ENCODE measurements at places on chromosomes 5 and 9. TPM values are rescaled to one million over a fixed set of nuclear protein-coding genes. Genes with fewer than 3 reads are reported as not detected.

DNA sequence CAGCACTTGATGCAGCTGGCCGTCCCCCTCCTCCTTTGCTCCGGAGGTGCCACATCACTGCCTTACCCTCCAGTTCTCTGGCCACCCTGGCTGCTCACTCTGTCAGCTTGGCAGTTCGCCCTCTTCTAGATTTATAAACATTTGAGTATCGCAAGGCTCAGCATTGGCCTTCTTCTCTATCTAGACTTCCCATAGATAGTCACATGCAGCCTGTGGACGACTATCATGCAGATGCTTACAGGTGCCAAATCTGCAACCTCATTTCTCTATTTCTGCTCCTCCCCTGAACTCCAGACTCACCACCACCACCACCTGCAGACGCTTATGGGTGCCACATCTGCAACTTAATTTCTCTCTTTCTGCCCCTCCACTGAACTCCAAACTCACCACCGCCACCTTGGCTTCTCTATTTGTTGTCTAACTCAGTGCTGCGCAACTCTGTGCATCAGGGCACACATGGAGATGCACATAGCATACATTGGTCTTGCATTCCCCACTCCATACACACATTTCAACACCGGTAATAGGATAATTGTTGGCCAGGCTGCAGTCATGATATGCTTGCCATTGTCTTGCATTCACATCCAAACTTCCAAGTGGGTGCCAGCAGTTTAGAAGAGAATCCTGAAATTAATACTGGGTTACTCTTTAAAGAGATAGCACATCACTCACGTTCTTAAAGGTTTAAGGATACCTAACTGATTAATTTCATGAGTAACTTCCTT lies 1.9 kb upstream of the DAP start:
- DNase-seq = no peak

GRCh38 chr9:135103001-135103446 lies 15.6 kb downstream of the OLFM1 start:
- no peak for DNase-seq

DNA sequence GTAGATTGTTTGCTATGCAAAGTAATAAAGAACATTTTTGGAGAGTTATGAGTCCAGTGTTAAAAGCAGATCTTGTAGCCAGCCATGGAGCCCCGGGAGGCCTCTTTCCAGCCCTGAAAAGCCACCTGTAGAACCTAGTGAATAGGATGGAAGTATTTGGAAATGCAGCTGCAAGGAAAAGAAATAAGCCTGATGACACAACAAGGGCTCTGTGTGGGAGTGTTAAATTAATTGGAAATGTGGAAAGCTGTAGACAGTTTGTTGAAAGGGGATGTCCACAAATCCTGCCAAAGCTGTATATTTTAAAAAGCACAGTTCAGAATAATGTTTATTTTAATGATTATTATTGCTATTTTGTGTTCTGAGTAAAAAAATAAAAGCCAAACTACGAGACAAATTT lies 152.5 kb upstream of the GHR start:
- DNase-seq = no peak

DNA sequence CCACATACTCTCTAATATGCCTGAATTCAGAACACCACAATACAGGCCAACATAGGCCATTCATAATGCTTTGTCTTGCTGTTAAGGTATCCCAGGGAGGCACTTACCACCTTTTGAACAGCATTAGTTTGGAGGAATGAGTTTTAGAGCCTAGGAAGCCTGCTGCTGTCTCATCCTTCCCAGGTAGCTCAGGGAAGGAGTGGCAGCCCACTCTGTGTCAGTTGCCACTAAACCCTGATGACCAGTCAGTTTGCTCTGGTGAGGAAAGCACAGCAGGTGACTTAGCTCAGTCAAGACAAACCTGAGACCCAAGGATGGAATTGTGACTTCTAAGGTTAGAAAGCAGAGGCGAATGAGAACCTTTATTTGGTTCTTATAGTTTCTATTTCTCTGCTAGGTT lies 337.4 kb upstream of the ATP10B start:
- no peak for DNase-seq

- DNase-seq = no peak
These were observed 214.1 kb upstream of the DAPK1 start for GRCh38 chr9:87283585-87283984.

DNA sequence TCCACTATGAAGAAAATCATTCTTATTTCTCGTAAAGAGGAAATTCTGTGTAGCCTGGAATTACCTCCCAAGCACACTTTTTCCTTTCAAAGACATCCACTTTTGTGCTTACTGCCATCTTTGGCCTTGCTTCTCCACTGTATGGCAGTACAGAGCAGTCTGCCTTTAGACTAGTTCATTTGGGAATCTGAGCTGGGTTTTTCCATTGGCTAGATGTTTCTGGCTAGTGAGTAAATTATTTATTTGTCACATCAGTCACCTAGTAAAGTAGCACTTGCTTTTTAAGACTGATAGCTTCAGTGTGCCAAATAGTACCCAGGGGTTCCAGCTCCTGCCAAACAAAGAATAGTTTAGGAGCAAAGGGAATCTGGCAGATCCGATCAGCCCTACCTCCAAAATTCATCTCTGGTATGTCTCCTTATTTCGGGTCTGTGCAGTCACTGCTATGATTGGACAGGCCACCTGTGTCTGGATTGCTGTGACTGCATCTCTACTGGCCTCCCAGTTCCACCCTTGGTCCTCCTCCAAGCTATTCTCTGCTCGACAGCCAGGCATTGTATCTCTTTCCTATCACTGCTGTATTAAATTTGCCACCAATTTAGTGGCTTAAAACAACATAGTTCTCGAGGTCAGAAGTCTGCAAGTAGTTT lies 97.6 kb downstream of the NUDT12 start:
- no peak for DNase-seq

DNA sequence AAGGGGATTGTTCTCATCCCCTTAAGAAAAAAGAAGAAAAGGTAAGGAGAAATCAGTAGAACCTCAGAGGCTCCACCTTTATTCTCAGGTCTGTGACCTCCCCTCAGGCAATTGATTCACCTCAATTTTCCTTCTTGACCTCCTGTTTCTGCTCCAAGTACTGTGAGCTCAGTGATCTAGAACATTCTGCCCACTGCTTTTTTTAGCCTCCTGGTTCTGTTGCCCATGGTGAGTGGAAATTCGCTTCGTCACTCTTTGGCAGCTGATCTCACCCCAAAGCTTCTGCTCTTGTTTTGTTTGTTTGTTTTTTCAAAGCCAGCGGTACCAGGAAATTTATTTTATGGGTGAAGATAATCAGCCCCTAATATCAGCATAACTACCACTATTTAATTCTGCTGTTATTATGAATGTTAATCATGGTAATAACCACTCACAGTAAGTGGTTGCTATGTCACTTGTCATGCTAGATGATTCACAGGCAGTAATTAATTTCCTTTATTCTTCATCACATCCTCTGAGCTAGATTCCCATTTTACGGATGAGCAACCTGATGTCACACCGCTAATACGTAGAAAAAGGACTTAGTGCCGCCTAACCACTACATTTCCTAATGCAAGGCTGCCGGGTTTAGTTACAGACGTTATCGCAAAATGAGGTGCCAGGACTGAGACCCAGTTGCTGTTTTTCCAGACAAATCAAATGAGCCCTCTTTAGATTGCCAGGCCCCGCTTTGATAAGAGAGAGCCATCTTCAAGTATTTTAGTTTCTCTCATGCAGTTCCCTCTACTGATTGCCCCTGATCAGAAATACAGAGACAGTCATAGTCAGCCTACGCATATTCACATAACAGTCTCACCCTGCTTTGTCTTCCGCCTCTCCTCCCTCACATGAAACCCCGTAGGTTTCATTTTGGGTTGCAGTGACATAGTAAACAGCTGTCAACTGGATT lies 78.2 kb downstream of the CYFIP2 start:
- no peak for DNase-seq

DNA sequence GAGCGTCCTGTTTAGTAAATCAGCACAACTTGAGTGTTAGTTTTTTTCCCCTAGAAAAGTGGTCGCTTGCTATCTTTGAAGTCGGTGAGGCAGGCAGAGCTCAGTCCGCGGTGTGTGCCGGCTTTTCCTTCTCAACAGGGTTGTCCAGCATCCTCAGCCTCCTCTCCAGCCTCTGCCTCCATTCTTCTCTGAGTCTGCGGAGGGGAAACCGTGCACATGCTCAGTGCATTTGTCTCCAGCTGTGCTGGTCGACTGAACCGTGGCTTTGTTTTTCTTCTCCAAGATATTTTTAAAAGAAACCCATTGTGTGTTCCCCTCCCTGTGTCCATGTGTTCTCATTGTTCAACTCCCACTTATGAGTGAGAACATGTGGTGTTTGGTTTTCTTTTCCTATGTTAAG lies 25.3 kb downstream of the FAM240B start:
- no peak for DNase-seq

GRCh38 chr5:100900142-100900795 lies 2.8 kb downstream of the ST8SIA4 start:
- DNase-seq = no peak

DNA sequence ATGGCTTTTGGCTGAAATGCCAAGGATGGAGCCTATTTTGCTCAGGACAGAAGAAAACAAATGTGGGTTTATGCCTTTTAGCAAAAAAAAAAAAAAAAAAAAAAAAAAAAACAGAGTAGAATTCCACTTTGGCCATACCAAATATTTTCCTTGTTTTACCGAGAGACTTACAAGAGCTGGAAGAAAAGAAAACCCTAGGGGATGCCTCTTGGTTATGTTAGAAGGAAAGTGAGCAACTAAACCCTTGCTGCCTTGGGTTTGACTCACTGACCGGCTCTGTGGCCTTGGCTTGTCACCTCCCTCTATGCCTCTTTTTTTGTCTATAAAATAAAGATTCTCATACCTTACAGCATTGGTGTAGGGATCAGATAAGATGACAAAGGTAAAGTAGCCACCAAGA lies 69.6 kb upstream of the ABCA1 start:
- no peak for DNase-seq

- DNase-seq = no peak
These were observed 46.8 kb upstream of the OTULINL start for GRCh38 chr5:14534773-14535172.

- no peak for DNase-seq
These were observed 2.0 kb upstream of the TNFAIP8 start for GRCh38 chr5:119353686-119354366.

- DNase-seq = no peak
These were observed 506.6 kb upstream of the MPDZ start for GRCh38 chr9:13786131-13786530.

- DNase-seq = no peak
These were observed 11.9 kb downstream of the ROPN1L start for GRCh38 chr5:10453545-10453944.

GRCh38 chr5:167096816-167097215 lies 1194.6 kb upstream of the WWC1 start:
- no peak for DNase-seq

DNA sequence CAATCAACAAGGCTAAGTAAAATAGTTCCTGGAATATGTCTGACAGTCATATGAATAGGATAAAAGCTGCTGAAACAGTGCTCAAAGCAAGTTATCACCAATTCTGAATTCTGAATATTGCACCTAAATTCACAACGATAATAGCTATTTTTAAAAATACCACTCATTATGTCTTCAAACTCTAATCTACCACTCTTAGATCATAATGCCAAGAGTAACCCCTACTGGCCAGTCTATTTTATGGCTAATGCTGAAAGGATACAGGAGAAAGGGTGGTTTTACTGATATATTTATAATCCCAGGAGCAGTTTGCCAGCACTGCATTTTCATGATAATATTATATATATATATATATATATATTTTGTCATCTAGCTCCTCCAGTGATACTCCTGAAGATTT lies 232.8 kb downstream of the PDE4D start:
- no peak for DNase-seq

GRCh38 chr9:121237916-121238315 lies 30.0 kb upstream of the GSN start:
- no peak for DNase-seq

DNA sequence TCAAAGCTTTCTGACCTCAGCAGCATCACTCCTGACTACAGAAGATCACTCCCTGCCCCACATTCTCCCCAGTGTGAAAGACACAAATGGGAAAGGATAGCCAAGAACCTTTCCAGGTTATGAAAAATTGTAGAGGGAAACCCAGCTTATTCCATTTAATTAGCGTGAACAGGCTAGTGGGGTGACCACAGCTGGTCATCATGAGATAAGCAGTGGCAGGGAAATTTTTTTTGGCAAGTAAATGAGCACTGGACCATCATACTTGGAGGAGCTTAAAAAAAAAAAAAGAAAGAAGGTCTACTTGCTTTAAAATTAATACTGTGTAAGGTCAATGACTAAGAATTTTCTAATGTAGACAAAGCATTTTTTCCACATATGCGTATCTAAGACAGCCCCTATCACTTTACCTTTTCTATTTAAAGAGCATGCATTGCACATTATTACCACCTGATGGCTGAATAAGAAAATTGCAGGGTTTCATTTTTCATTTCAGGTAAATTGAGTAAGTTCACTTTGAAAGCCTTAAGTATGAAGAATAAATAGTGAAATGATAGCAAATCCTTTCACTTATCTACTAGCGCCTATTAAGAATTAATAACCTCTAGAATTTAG lies 123.6 kb downstream of the ELAVL2 start:
- no peak for DNase-seq

DNA sequence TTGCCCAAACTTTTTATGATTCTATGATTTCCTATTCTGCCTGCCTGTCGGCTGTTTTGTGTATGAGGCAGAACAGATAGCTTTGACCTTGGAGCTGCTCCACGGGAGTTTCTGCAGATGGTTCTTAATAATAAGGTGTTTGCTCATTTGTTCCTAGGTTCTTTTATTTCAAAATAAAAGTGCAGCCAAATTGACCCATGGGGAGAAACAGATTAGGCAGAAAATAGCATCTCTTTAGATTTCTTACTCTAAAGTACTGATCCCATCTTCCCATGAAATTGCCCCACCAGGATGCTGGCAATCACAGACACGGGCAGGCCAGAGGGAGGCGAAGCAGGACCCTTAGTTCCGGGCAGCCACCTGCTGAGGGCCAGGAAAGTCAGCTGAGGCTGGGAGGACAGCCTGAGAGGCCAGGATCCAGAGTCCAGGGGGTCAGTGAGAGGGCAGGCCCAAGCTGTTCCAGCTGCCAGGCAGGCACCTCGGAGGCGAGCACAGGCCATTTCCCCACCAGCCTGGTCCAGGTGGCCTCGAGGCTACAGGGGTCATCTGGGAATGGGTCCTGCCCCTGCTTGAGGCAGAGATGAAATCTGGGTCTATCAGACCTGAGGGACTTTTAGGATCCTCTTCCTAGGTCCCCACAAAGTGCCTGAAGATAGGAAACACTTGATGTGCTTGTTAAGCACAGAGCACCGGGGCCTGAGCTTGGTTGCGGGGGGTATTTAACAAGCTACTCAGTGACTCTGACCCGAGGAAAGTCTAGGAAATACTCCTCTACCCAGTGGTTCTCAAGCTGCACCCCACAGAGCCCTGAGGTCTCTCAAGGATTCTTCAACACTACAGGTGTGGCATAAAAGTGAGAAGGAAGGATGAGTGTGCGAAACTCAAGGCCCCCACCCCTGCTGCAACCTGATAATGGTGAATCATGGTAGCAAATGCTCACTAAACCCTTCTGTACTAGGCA lies 145.4 kb downstream of the CMYA5 start:
- DNase-seq = no peak

GRCh38 chr5:50574121-50574520 lies 92.3 kb upstream of the PARP8 start:
- no peak for DNase-seq

Gene IRX2
- not detected for total RNA-seq

Gene NEURL1B
- 0.07 TPM for total RNA-seq

Gene IGFBPL1
- not detected for total RNA-seq

Gene PDE6A
- total RNA-seq = not detected

Gene CDC14B
- total RNA-seq = 16.4 TPM

Gene LRRTM2
- total RNA-seq = 0.10 TPM

Gene CANX
- 235 TPM for total RNA-seq

Gene OR1J1
- total RNA-seq = not detected

Gene C8G
- total RNA-seq = 2.7 TPM

Gene CAMK4
- 163 TPM for total RNA-seq

Gene EQTN
- total RNA-seq = not detected

Gene C9orf152
- not detected for total RNA-seq

Measured in T-helper 17 cell (primary cell).